ENCODE measurements at places on chromosomes 2 and 18.

DNA sequence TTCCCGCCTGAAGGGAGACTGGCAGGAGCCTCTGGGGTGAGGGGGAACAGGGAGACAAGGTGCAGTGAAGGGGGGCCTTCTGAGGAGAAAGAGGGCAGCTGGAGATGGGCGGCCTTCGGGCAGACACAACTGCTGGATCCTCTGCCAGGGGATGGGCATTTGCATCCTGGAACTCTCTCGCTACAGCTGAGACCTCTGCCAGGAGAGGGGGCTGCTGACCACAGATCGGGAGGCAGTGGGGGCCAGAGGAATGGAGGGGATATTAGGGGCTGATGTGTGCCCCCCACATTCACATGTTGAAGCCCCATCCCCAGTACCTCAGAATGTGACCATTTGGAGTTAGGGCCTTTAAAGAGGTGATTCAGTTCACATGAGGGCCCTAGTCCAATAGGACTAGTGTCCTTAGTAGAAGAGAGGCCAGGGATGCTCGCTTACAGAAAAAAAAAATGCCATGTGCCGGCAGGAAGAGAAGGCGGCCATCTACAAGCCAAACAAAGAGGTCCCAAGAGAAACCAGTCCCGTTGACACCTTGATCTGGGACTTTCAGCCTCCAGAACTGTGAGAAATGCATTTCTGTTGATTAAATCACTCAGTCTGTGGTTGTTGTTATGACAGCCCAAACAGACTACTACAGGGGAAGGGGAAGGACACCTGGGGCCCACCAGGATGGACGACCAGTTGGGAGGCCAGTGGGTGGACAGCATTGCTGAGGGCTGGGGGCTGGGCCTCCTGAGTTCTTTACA lies 50.0 kb downstream of the TRABD2A start:
- DNase-seq: no peak

DNA sequence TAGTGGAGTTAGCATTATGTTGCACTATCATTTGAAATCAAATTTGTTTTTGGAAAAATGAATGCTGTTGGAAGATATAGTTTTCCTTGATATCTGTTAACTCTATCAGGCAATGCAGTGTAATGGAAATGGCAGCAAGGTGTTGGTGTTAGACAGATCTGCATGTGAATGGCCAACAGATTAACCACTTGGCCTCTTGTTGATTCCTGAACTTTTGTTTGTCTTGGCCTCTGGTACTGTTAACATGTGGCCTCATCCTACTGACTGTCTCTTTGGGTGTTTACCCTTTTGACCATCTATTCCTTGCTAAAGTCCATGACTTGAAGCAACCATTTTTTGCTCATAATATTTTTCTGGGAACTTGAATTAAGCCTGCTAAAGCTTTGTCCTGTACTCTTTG lies 110.2 kb upstream of the CDH2 start:
- no peak for DNase-seq

- DNase-seq: no peak
Measured at GRCh38 chr2:1483551-1483950, 70.3 kb downstream of the TPO start.

GRCh38 chr2:150997066-150997465 lies 264.6 kb downstream of the RBM43 start:
- DNase-seq: no peak

All from WERI-Rb-1 (cell line).